GOT3 (cell line): ENCODE measurements at places on chromosomes 3 and 15.
A peak's percentile ranks its signal among the peaks of the same experiment; 100 is the strongest.

DNA sequence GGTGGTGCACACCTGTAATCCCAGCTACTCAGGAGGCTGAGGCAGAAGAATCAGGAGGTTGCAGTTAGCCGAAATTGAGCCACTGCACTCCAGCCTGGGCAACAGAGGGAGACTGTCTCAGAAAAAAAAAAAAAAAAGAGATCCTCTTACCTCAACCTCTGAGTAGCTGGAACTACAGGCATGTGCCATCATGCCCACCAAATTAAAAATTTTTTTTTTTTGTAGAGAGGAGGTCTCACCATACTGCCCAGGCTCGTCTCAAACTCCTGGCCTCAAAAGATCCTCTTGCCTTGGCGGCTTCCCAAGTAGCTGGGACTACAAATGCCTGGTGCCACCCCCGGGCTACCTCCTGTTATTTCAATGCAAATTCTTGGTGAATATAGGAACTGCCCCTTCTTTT lies 1.5 kb downstream of the UMPS start:
- DNase-seq: no peak

DNA sequence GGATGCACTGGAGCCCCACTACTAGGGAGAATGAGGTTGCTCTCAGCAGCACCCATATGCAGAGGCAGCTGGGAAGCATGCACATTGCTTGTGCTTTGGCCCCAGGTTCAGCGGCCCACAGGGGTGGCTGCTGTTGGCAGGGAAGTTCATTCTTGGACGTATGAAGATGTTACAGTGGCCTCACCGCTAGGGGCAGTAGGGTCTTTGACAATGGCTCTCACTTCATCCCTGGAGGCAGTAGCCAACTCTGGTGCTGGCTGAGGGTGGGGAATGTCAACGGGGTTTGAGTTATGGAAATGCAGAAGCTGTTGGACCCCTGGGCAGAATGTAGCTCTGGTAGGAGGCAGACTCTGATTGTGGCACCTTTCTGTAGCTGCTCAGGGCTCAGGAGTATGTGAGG lies 279.9 kb downstream of the SCAPER start:
- DNase-seq: no peak

DNA sequence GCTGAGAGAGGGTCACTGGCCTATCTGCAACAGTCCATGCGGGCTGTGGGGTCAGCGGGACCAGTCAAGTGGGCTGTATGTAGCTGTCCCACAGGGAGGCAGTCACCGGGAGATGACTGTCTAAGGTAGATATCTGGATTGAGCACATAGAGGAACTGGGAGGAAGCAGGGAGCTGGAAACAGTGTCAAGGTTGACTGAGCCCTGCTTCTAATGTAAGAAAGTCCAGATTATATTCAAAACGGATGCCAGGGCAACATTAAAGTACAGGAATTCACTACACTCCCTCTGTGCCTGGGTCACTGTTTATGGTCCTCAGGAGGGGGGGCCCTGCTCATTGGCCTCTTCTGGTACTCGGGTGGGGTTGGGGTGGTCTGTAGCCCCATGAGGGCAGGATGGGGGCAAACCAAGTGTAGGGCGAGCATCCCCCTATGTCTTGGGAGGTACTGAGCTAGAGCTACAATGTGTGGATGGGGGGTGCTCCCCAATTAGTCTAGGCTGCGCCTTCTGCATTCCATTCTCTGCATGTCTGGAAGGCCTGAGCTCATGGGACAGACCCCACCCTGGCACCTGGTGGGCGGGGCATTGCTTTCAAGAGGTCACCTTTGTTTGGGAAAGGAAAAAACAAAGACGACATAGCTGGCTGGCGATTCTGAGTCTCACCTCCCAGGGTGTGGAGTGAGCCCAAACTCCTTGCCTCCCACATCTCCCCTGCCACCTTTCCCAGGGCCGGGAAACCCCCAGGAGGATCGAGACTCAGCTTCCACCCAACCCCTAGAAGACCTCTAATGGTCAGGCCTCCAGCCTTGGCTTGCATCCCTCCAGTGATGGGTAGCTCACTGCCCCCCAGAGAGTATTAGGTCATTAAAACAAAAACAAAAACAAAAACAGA lies 45.1 kb upstream of the C15orf39 start:
- DNase-seq: no peak

DNA sequence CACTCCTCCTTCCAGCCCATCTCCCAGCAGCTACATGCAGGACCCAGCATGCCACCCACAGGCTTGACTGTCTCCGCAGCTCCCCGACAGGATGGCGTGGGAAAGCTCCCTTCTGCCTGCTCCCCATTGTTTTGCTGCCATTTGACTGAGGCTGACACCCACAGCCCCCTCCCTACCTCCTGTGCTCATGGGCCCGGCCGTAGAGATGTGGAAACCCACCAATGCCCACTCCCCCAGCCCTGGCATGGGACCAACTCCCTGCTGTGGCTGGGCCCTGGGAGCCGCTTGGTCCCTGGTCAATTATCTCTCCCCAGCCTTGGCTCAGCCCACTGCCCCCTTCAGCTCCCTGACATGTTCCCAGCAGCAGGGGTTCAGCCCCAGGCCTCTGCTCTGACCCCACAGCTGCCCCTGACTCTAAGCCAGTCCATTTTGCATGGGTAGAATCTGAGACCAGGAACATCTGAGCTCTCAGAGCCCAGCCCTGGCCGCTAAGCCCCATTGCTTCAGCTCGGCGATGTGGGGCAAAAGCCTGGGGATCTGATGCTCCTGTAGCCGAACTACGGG lies 8.2 kb downstream of the C3orf22 start:
- no peak for DNase-seq

- no peak for DNase-seq
These were observed 24.8 kb downstream of the KPNA4 start for GRCh38 chr3:160540551-160540950.

GRCh38 chr3:172087198-172087597 lies 47.8 kb downstream of the FNDC3B start:
- DNase-seq: no peak

DNA sequence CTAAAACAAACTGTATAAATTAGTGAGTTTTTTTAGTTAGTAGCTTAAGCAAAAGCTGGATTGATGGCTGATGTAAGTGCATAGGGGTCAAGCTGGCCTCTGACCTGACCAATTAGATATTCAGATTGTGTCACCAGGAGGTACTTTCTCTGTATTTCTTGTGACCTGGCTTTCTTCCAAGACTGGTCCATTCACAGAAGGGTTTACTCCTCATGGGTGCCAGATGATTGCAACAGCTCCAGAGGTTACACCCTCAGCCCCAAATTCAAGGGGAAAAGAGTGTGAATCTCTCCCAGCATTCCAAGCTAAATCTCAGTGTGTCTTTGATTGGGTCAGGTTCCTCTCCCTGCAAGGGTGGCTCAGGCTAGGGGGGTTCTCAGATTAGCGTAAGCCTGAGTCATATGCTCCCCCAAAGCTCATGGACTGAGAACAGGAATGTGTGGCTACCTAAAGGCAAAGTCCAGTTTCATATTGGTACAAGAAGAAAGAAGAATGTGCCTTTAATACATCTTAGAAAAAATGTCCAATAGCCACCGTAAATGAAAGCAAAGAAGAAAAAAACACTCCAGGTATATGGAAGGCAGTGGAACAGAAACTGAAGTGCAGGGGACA lies 16.5 kb downstream of the PML start:
- DNase-seq: no peak

DNA sequence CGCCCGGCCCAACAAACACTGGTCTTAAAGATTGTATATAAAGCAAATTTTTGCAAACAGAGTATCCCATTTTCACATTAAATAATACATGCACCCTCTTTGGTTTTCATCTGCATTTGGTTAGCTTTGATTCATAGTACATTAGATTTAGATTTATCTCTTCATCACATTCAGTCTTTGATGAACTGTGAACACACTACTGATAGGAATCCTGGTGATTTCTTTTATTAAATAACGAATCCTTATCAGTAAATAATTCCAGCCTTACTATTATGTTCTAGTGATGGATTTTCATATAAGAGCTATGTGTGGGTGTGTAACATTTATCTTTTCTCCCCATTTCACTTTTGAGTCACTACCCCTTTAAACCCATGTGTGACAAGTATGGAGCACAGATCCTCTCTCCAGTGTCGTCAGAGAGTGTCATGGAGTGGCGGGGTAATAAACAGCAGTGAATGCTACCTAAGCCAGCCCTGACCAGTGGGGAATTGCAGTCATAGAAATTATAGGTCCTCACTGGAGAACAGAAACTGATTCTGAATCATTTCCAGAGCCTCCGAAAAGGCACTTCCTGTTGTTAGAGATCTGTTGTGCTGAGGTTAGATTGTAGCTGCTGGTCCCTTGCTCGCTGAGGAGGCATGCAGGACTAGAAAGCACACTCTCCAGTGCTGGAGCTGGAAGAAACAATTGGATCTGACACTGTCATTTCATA lies 22.0 kb downstream of the SLC7A14 start:
- peak; percentile 19 for DNase-seq

DNA sequence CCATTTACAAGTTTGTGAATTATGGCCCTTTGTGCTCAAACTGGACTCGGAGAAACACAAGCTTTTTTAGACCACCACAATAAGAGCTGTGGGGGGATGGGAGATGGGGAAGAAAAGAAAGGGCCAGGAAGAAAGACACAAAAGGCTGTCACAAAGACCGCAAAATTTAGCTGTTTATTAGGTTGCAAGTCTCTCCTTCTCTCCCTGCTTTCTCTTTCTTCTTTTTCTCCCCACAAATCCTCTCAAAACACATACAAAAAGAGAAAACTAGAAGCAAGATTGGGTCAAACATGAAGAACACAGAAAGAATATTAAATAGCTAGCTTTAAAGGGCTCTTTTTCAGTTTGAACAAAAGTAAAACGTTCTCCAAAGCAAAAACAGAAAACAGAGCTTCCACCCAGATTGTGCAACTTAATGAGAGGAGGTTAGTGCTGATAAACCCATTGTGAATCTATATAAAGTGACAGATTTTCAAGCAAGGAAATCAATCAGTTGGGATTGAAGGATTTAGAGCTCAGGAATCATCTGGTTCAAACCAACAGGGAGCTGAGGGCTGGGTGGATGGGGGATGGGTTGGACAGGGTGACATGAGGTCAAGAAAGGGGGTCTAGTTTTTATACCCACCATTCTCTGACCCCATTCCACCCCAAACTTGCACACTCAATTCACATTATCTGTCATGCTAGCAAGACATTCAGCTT lies 87.3 kb downstream of the DHX30 start:
- no peak for DNase-seq

- no peak for DNase-seq
These were observed 82.8 kb downstream of the FAIM start for GRCh38 chr3:138691351-138691750.

DNA sequence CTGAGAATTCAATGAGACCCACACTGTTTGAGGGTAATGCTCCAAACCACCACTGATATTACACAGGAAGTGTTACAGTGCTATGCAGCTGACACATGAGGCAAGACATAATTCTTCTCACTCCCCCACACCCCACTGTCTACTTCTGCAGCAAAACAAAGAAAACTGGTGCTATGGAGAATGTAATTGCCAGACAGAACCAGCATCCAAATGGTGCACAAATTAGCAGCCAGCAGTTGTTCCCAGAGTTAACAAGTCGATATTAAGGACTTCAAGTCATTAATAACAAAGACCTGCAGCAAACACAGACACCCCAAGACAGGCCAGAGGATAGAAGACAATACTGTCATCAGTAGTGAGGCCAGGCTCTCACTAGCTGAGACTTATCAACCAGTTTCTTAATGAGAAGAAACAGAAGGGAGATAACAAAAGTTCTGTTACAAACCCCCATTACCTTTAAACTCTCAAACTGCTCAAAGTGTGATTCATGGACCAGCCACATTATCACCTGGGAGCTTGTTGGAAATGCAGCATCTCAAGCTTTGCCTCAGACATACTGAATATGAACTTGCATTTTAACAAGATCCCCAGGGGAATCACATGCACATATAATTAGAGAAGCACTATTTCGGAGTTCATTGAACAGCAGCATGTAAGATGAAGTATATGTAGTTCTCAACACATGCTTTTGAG lies 58.7 kb upstream of the FNDC3B start:
- DNase-seq: no peak

DNA sequence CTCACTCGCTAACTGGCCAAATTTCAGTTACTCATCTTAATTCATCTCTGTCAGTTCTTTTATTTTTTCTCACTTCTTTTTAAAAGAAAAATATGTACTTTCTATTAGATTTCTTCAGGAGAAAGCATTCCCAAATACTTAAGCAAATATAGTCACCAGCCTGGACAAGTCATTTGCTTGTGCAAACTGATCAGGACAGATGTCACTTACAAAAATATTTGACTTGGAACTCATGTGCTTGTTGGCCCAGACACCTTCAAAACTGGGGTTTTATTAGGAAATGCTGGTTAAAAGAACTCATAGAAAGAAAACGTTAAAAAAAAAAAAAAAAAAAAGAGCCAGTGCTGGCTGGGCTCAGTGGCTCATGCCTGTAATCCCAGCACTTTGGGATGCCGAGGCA lies 31.3 kb upstream of the FOXP1 start:
- DNase-seq: no peak

DNA sequence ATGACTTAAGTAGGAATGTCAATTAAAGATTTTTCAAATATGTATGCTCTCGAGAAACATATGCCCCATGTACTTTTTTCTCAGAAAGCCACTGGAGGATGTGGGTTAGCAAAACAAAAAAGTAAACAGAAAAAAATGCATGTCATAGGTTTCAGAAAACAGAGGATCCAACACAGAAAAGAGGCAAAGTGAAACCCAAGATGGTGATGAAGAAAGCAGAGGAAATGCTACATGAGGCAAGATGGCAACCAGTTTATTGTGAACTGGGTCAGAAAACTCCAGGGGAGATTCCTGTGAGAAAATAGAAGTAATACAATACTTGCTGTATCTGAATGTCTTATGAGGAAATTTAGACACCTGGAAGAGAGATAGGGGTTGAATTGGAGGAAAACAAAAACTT lies 30.8 kb upstream of the EOMES start:
- DNase-seq: no peak

DNA sequence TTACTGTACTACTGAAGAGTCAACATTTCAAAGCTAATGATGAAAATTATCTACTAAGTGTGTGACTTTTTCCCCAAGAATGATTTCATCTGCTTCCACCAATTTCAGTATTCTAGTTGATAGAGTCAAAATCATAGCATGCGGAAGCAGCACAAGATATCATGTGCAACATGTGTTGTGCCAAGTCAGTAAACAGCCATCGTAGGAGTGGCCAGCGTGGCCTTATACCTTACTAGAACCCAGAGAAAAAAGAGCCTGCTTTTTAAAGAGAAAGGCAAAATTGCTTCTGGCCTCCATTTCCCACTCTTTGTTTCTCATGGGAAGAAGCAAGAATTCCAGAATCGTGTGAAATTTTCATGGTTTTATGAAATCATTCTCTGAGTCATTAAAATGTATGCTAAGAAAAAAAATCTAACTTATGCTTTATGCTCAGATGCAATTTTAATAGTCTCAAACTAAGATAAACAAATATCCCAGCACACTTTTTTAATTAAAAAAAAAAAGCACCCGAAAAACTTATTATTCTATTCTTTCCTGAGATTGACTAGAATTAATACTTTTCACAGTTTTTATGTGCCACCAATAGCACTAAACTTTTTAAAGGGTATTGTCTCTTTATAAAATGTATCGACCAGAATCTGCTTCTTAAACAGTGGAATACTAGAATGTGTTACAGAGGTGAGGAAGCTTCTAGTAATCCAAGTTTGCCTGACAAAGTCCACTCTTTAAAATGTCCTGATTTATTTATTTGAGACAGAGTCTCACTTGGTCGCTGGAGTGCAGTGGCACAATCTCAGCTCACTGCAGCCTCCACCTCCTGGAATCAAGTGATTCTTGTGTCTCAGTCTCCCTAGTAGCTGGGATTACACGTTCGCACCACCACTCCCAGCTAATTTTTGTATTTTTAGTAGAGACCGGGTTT lies 87.3 kb downstream of the MBNL1 start:
- DNase-seq: no peak
